Small intestine (tissue), 16 donors: ENCODE measurements at places on chromosomes 12 and 14.

DNA sequence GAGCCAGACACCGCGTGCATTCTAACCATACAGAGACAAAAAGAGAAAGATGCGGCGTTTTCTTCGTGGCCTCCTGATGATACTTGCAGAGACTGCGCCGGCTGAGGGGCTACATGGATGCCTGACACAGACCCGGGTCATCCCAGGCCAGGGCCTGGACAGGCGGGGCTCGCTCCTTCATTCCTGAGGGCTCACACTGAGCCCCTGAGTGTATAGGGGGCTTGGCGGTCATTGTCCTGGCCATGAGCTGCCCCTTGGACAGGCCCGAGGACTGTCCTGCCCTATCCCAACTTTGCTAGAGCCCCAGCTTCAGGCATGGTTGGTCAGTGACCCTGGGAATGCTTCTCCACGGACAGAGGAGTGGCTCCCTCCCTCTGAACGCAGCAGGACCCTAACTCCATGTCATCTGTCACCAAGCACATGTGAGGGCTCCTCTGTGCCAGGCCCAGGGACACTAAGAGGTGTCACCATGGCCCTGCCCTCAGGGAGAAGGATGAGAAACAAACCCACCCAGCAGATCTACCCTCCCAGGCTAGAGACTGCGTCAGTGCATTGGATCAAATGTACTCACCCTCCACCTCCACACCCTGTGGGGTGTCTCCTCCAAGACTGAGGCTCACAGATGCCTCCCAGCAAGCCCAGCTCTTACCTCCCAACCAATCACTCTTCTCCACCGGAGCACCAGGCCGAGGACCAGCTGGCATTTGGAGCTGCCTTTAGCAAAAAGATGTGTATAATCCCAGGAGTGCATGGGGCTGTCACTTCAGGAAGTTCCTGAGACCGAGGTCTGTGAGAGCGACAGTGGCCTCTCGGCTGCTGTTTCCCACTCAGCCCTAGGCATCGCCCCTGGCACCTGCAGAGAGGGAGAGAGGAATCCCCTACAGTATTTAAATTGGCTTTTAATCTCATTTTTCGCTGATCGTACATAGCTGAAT lies 102.7 kb downstream of the DICER1 start:
- no peak for DNase-seq

DNA sequence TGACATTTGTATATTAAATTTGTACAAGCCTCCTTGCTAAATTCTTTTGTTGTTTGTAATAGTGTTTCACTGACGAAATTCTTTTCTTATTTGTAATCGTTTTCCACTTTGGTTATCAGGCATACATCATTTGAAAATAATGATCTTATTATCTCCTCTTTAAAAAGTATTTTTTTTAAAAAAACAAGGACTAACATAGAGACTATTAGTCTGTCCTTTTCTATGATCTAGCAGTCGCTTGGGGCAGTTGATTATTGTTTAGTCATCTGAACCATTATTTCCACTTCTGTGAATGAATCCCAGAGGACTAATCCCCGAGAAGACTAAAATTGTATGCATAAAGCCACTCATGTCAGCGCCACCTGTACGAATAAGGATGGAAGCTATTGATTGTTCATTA lies 11.5 kb downstream of the ADGRD1 start:
- no peak for DNase-seq

- DNase-seq: no peak
These were observed 89.5 kb downstream of the SMOC1 start for GRCh38 chr14:69968681-69969080.

DNA sequence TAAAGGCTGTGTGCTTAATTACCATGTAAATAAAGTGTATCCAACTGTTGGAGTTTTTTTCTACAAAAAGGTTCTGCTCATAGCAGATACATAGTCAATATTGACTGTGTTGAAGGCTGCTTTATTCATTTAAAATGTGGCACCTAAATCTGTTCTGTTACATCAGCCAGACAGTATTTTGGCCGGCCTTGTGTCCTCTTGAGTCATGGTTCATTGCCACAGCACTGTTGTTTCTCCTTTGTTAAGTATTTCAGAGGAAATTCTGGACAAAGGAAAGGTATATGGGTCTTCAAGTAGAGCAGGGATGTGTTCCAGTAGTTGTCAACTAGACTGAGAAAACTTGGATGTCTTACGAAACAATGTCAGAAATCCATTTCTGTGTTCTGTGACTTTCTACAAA lies 95.5 kb downstream of the SLC38A6 start:
- no peak for DNase-seq

DNA sequence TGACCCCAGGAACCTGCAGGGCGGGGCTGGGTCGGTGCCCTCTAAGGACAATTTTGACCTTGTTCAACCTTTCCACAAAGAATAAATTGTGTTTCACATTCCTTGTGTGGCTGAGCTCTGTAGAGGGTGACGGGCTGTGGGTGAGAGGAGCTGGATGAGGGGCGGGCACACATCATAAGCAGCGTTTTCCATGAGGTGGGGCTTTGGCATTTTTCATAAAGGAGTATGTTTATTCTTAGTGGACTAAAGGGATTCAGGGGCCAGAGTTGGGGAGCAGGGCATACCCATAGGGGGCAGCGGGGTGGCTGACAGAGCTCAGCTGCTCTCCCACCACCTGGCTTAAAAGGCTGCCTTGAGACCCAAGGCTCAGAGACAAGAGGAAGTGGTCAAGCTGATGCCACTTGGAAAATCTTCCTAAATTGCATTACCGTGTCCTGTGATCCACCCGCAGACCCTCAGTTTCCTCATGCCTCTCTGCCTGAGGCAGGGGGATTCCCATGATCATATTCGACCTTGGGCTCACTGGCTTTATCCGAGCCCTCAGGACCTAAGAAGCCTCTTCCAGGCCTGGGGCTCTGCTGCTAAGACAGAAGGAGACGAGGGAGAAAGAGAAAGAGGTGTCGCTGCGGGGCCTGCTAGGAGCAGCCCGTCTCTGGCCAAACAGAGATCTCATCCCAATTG lies 11.4 kb downstream of the MMP14 start:
- DNase-seq: no peak

- DNase-seq: no peak
These were observed 120.9 kb upstream of the SFSWAP start for GRCh38 chr12:131589966-131590365.

DNA sequence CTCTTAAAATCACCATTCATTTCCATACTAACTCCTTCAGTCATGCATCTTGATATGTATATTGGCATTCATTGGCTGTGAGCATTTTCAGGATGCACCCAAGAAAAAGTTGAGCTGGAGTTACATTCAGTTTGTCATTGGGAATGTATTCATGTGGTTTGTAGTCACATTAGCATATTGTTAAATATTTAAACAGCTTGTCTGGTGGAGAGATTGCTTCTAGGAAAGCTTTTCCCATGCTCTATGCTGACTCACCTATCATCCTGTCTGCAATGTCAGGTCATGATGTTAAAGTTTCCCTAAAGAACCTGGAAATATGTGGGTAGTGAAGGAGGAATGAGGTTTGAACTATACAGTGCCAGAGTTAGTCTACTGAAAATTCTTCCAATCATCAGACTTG lies 583.6 kb downstream of the GALC start:
- no peak for DNase-seq

DNA sequence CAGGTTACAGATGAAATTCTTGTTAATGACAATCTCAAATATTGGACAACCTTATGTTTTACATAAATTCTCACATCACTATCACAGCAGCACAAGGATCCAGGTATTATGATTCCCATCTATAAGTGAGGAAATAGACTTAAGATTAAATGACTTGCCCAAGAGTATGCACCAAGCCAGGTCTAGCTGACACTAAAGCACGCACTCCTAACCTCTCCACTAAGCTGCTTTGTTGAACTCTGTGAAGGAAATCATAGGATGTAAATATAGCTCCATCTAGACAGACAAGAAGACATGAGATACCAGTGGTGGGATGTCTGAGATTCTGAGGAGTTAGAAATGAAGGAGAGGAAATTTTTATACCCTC lies 87.9 kb downstream of the PHLDA1 start:
- no peak for DNase-seq

DNA sequence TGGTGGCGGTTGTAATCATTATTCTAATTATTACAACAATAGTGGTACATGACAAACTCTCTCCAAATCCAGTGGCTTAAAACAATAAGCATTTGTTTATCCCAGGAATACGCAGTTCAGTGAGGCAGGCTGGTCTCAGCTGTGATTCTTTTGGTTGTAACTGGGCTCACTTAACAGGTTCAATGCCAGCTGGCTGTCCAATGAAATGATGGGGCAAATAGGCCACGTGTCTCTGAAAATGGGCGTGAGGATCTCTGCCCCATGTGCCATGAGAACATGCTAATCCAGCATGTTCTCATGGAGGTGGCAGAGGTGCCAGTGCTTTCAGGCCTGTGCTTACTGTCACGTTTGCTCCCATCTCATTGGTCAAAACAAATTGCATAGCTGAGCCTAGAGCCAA lies 73.1 kb upstream of the CLMN start:
- no peak for DNase-seq

- no peak for DNase-seq
These were observed 40.7 kb downstream of the PPFIBP1 start for GRCh38 chr12:27564612-27565213.

- peak; percentile 66 for DNase-seq
These were observed 911 bp upstream of the SCNN1A start for GRCh38 chr12:6376079-6376869.

DNA sequence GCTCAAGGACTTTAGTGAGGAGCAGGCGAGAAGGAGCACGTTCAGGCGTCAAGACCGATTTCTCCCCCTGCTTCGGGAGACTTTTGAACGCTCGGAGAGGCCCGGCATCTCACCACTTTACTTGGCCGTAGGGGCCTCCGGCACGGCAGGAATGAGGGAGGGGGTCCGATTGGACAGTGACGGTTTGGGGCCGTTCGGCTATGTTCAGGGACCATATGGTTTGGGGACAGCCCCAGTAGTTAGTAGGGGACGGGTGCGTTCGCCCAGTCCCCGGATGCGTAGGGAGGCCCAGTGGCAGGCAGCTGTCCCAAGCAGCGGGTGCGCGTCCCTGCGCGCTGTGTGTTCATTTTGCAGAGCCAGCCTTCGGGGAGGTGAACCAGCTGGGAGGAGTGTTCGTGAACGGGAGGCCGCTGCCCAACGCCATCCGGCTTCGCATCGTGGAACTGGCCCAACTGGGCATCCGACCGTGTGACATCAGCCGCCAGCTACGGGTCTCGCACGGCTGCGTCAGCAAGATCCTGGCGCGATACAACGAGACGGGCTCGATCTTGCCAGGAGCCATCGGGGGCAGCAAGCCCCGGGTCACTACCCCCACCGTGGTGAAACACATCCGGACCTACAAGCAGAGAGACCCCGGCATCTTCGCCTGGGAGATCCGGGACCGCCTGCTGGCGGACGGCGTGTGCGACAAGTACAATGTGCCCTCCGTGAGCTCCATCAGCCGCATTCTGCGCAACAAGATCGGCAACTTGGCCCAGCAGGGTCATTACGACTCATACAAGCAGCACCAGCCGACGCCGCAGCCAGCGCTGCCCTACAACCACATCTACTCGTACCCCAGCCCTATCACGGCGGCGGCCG lies 1.1 kb downstream of the PAX9 start:
- no peak for DNase-seq

- no peak for DNase-seq
These were observed 96.8 kb upstream of the SYT10 start for GRCh38 chr12:33536431-33536830.

DNA sequence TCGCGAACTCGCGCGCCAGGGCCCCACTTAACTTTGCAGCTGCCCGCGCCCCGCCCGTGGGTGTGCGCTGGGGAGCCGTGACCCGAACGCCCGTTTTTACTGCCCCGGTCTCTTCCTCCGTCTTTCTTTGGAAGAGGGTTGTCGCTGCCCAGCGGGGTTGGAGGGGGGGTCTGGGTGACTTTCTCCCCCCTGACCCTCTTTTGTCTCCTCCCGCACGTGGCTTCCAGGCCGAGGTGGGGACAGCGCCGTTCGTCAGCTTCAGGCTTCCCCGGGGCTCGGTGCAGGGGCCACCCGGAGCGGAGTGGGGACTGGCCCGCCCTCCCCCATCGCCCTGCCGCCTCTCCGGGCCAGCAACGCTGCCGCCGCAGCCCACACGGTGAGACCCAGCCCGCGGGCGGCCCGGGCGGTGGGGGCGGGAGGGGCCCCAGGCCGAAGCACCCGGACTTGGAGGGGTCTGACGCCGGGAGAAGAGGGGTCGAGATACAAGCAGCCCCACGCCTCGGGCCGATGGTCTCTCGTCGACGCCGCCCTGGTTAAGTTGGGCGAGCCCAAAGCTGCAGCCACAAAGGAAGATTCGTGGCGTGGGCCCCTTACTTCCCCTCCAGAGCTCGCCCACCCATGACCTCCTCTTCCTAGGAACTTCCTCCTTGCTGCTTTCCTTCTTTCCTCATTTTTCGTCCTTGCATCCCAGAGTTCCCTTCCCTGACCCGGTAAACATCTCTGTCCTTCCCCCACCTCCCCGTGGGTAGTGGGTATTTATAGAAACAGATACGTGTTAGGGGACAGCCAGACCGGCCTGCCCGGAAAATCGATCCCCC lies 1.2 kb downstream of the DYRK2 start:
- peak; percentile 38 for DNase-seq

DNA sequence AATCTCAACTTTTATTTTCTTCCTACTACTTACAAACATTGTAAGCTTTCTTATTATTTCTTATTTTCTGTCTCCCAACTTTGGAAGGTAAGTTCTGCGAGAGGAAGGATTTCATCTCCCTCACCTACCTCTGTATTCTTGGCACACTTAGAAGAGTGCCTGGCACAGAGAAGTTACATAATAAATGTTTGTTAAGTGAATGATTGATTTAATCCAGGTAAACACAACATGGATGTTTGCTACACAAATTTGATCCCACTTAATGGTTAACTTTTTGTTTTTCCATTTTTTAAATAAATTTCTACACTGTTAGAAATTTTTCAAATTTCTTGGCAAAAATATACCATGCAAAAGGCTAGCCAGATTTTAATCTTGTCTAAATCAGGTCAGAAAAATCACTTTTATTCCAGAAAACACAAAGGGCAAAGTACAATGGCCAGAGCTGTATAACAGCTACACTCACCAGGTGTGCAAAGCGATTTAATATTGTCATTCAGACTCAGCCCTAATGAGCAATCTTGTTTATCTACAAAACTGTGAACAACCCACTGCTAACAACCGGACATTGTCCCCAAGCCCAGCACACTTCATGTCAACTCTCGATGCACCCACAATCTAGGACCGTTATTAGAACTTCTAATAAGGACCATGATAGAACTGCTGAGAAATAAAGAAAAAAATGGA lies 222.1 kb upstream of the EEA1 start:
- peak; percentile 65 for DNase-seq

DNA sequence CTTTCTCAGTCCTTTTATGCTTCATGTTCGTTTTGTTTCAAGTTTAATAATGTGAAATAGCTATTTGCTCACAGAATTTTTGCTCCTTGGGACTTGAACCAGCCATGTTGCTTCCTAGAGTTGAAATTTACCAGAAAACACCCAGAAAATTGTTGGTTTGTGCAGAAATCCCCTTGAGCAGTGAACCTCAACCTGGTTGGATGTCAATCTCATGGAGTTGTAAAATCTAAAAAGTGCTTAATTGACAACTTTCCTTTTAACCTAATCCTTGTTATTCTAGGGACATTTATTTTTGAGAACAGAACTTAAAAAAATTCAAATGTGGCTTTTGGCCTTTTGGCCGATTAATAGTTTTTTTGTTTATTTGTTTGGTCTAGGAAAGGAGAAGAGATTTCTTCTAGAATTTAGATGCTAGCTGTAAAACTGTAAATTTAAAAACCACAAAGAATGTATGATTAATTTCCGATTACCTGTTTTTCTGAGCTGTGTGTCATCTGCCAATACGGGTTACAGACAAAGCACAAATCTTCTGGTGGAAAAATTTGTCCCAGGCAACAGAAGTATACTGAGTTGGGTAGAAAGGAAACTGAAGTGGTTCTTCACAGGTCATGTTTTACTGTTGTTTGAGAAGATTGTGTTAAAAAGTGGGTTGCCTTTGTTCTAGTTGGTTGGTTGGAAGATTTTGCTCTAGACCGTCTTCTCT lies 154.4 kb downstream of the FUT8 start:
- no peak for DNase-seq

- DNase-seq: no peak
These were observed 17.0 kb downstream of the NPC2 start for GRCh38 chr14:74476107-74476506.
